ENCODE measurements at places on chromosomes 3 and 15.

- DNase-seq: no peak
Measured at GRCh38 chr3:8982509-8982908, 19.2 kb upstream of the RAD18 start.

GRCh38 chr3:146170591-146170990, 9.6 kb upstream of the PLOD2 start:
- DNase-seq: no peak

DNA sequence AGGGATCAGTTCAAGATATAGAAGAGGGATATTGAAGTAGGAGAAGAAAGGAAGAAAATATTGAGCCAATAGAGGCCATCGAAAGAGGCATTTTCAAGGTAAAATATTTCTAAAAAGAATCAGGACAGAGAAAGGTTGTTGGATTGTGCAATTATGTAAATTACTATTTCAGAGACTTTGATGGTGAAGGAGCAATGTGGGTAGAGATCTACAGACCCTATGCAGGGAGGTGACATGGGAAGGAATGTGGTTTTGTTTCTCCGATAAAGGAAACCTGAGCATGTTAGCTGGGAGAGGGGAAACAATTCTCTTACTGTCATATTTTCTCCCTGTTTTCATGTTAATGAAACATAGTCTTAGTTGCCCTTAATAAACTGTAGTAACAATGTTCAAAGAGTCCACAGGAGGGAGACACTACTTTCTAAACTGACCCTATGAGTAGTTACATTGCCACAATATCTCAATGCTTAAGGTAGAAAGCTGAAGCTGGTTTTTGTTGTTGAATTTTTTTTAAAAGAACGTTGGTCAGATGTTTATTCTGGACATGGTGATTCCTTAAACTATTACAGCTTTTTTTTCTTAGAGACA, 133.3 kb downstream of the GRM7 start:
- no peak for DNase-seq

DNA sequence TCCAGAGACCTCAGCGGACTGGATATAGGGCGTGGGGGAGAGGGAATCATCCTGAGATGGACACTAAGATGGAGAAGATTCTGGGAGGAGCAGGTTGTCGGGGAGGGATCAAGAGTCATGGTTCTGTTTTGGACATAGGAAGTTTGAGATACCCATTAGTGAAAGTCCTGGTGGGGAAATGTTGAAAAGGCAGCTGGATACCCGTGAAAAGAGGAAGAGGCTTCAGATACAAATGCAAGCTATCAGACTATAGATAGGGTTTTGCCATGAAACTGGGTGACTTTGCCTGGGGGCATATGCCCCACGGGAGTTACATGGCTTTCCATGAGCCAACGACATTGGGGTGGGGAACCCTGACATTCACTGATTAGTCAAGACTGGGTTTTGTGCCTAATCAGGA, 1.1 kb upstream of the GPR62 start:
- DNase-seq: no peak

DNA sequence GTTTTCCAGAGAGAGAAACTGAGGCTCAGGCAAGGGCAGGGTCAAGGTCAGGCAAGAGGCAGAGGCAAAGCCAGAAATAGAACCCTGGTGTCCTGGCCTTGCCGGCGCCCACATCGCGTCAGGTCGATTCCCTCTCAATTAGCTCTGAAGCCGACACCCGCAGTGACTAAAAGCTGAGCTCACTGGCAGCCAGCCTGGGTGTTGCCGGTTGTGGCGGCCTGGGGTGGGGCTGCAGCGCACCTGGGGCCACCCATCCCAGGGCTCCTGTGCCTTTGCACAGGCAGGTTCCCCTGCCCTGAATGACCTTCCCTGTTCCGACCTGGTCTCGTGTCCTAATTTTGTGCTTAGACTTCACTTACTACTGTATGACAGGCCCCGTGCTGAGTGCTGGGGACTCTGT, 6.2 kb downstream of the SEMA3F start:
- no peak for DNase-seq

DNA sequence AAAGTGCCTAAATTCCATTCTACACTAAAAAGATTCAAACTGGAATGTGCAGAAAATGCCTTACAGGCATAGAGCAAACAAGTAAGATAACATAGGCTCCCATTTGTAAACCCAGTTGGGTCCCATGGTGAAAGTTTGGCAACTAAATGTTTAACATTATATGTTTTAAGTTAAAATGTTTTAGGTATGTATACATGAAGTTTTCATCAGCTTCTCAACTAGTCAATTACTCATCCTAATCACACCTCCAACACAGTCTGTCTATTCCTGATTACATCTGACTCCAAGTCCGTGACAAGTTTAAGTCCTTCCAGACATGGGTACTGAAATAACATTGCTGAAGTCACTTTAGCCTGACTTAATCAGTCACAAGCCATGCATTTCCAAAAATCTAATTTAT, 25.0 kb downstream of the MYLK start:
- no peak for DNase-seq

- no peak for DNase-seq
Measured at GRCh38 chr3:46062679-46063078, 35.4 kb upstream of the XCR1 start.

GRCh38 chr3:55780913-55781312, 293.8 kb upstream of the WNT5A start:
- DNase-seq: no peak

- DNase-seq: no peak
Measured at GRCh38 chr15:51335538-51336410, 2.6 kb downstream of the CYP19A1 start.

GRCh38 chr3:97820780-97821179, 1.0 kb upstream of the CRYBG3 start:
- no peak for DNase-seq

DNA sequence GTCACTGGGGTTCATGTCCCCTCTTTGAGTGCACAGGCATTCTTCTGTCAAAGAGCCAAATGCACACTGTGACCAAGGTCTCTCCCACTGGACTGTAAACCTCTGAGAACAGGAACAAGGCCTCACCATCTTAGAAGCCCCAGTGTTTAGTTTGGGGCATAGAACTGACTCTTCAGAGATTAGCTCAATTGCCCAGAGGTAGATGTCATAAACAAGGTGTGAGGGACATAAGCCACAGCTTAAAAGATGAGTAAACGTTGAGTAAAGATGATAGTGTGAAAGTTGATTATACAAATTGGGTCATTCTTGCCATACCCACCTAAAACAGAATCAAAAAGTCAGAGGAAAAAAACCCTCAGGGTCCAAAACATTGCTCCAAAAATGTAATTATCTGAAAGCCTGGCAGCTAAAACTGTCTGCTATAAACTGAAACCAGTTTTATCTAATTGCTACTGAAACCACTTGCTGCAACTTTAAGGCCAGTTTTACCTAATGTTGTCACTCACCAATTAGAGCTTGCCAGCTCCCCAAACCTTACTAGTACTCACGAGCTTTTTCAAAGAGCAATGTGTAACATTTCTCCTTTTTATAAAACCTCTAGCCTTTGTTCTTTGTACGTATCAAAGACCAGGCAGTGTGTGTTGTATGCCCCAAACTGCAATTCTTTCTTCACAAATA, 415.2 kb downstream of the RAP2B start:
- DNase-seq: no peak

- peak; percentile 22 for DNase-seq
Measured at GRCh38 chr3:36904641-36905040, 40.2 kb downstream of the TRANK1 start.

- no peak for DNase-seq
Measured at GRCh38 chr3:111749171-111750170, 109.6 kb upstream of the PHLDB2 start.

- DNase-seq: no peak
Measured at GRCh38 chr3:66542153-66542552, 41.3 kb upstream of the LRIG1 start.

- no peak for DNase-seq
Measured at GRCh38 chr3:41106691-41107090, 92.6 kb upstream of the CTNNB1 start.

- no peak for DNase-seq
Measured at GRCh38 chr3:146339349-146339748, 88.4 kb upstream of the PLSCR4 start.

DNA sequence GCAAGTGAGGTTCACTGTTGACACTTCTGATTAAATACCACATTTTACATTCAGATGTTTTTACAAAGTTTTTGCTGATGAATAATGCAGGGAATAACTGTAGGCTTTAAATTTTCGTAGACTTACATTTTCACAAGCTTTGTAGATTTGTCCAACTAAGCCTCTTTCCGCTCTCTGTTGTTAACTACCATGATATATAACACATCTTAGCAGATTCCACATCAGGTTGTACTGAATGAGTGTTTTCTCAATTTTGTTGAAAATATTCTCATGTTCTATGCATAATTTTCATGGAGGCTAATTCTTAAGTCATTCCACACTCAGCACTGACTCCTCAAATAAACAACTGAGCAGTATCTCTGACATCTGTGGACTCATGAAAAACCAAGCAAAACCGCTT, 168.3 kb downstream of the RSRC1 start:
- DNase-seq: no peak

GRCh38 chr3:69865925-69866679, 126.8 kb downstream of the MITF start:
- DNase-seq: peak; percentile 25

DNA sequence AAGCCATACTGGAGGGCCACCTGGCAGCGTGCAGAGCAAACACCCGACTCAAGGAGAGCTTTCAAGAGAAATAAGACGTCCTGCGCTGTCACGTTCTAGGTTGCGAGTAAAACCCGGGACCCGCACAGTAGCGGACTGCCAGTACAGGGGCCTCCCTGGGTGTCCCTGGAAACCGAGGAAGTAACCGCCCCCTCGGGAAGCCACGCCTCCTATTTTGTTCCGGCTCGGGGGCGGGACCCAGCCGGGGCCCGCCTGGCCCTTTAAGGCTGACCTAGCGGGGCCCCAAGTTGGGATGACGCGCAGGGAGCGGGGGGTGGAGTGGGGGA, 218 bp upstream of the MAPKAPK3 start:
- peak; percentile 89 for DNase-seq

- DNase-seq: no peak
Measured at GRCh38 chr15:22262613-22263020, 182.3 kb downstream of the OR4M2 start.

DNA sequence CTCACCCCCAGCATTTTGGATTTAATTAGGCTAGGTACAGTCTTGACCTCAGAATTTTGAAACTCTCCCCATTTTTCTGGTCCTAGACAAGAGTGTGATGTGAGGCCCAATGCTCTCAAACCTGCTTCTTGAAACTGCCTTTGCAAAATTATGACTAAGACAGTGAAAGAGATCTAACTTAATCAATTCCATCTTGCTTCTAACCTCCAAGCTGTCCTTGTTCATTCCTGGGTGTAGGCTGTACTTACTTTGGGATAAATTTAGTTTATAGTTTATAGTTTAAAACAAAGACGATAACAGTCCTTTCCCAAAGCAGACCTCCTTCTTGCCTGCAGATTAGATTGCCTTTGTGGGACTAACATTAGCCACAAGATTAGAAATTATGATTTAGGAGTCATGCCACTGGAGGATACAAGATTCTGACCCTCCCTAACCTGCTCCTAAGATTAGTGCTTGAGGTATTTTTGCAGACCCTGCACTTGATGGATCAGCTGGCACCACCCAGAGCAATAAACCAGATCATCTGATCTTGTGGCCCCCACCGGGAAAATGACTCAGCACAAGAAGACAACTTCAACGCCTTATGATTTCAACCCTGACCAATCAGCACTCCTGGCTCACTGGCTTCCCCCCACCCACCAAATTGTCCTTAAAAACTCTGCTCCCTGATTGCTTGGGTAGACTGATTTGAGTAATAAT, 59.6 kb downstream of the CD200R1L start:
- DNase-seq: no peak

DNA sequence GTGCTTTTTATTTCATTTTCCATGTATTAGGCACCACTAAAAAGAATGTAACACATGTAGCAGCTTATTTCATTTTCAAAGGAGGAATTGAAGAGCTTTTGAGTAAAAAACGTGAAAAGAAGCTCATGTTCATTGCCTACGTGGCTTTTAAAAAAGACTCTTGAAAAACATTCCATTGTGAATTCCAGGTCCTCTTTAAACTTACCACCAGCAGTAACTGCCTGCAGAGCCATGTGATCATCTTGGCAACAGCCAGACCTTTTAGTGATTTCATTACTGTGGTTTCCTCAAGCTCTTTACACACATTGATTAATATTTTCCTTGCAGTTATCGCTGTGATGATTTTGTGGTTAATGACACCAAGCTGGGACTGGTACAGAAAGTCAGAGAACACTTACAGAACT, 43.8 kb upstream of the FBXL22 start:
- DNase-seq: no peak

DNA sequence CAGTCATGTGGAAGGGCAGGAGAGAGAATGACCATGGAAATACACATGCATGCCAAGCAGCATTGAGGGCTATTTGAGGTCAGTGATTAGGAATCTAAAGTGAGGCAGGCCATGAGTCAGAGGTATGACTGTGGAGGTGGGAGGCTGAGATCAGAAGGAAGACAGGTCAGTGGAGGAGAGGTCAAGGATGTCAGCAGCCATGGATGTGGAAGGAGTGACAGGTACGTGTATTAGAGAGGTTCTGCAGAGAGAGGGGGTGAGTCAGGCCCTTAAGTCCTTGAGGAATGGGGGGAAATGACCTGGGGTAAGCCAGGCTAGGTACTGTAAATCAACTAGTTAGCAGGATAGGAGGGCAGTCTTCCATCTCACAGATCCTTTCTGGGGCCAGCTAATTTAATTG, 166.6 kb downstream of the ANO10 start:
- no peak for DNase-seq

GRCh38 chr3:144162042-144162441, 190.4 kb downstream of the DIPK2A start:
- no peak for DNase-seq

DNA sequence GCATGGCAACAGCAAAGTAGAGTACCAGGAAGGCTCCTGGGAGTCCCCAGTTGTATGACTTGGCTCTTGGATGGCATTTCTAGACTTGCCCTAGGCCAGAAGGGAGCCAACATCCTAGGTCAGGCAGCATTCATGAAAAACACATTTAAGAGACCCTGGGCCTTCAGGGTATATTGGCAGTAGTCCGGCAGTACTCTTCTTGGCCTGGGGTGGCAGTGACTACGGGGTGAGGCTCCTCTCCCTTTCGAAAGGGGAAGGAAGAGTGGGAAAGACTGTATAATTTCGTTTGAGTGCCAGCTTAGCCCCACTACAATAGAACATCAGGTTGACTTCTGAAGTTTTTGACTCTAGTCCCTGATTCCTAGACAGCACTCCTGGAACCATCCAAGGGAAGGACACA, 136.4 kb downstream of the ZIC4 start:
- no peak for DNase-seq

DNA sequence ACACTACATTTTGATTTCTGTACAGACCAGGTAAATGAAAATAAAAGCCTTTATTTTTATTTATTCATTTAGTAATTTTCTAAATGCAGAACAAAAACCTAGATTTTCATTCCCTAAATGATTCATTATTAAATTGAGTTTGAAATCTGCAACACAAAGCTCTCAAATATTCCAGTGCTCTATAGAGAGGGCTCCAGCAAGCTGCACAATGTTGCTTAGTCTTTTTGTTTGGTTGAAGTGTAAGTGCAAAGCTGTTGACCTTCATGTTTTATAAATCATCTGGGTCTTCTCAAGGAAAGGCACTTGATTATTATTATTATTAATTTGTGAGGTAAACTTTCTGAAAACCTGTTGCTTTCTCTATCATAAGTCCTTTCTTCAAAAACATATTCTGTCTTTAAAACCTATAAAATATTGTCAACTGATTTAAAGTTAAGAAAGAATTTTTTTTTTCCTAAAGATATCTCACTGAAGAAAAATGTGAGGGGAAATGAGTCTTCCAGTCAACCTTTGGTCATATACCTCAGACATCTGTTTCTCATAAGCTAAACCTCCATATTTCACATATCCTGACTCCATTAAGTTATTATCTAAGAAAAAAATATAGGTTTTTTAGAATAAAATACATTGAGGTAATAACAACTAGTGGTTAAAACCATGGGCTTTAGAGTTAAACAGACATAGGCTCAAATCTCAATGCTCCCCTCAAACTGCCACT, 100.7 kb downstream of the ZIC4 start:
- DNase-seq: no peak

Measured in SK-N-DZ (cell line).